ENCODE measurements at places on chromosomes 11 and 22.

DNA sequence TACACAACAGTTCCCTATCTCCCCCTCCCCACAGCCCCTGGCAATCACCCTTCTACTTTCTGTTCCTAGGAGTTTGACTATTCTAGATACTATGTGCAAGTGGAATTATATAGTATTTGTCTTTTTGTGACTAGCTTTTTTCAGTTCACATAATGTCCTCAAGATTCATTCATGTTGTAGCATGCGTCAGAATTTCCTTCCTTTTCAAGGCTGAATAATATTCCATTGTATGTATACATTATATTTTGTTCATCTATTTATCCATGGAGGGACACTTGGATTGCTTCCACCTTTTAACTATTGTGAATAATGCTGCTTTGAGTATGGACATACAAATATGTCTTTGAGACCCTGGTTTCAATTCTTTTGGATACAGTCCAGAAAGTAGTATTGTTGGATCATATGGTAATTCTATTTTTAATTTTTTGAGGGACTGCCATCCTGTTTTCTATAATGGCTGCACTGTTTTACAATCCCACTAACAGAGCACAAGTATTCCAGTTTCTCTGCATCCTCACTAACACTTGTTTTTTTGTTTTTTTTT, 128.8 kb downstream of the ARHGAP42 start:
- no peak for DNase-seq

GRCh38 chr22:21032868-21033688, 717 bp upstream of the SLC7A4 start:
- no peak for DNase-seq

DNA sequence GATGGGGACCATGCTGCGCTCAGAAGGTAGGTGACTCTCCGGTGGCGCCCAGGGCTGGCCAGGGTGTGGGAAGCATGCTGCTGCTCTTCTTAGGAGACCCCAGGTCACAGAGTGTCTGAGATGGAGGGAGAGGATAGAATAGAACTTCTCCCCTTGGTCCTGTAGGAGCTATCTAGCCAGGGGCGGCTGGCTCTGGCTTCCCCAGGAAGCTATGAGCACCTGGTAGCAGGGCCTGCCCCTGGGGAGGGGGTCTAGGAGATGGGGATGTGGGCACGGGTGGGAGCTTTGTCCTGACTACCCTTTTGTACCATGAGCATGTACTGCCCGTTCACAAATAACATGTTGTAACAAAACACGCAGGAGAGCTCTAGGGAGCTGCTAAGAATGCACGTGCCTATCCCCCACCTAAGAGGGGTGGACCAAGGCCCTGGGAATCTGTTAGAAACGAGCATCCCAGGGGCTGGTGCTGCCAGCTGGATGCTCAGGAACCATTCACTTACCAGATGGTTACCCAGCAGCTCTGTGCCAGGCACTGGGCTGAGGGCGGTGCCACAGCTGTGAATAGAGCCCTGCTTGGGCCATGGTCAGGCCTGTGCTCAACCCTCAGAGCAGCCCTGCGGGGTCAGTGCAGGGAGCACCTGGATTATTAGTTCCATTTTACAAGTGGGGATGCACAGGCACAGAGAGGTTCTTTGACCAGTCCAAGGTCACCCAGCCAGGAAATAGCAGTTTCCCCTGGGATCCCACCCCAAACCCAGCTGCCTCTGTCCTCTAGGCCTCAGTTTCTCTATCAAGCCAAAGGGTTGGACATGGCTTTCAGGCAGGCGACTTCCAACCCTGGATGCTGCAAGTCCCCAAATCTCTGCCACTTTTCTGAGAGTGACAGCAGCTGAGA, 2.2 kb downstream of the SLC39A13 start:
- no peak for DNase-seq

DNA sequence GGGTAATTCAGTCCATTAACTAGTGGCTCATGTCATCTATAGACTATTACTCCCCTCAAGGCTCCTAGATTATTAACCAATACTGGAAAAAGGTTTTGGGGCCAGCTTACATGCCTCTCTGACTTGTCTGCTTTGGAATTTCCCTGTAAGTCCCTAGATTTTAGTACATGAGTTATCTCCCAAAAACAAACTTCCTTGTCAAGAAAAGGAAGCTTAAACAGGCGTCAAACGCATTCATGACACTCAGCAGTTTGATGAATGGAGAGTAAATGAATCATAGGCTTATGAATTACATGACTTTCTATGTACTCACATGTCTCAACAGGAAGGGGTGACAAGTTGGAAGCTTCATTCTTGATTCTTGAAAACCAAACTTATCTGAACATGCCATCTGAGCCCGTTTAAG, 70.8 kb downstream of the BLID start:
- no peak for DNase-seq

DNA sequence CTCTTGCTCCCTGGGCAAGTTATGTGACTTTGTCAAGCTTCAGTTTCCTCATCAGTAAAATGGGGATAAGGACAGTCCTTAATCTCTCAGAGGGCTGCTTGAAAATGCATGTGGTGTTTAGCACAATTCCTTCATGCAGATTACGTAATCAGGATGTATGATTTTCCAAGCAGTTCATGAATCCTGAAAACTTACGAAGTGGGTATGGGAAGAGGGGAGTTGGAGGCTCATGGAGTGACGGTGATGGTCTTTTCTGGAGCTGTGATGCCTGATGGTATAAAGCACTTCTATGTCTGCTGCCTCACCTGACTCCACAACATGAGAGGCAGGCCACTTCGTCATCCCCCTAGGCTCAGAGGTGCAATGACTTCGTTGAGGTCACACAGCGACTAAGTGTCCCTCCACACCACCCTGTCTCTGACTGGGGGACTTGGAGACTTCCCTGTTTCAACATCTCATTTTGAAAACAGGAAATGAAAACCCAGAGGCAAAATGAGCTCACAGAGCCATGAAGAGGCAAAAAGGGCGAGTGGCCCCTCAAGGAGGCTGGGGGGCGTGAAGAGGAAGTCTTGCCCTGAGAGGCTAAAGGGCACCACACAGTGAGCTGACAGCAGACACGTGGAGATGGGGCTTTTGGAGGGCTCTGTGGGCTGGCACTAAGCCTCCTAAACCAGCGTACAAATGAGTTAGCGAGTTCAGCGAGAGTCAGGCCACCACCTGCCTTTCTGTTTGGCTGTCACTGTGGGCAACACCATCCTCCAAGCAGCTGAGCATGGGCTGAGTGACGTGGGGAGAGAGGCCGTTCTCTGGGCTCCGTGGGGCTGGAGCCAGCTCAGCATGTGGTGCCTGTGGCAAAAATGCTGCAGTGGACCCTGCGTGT, 10.1 kb downstream of the MCM5 start:
- DNase-seq: no peak

- DNase-seq: no peak
Observed at GRCh38 chr11:4025248-4025966, 69.2 kb upstream of the RRM1 start.

DNA sequence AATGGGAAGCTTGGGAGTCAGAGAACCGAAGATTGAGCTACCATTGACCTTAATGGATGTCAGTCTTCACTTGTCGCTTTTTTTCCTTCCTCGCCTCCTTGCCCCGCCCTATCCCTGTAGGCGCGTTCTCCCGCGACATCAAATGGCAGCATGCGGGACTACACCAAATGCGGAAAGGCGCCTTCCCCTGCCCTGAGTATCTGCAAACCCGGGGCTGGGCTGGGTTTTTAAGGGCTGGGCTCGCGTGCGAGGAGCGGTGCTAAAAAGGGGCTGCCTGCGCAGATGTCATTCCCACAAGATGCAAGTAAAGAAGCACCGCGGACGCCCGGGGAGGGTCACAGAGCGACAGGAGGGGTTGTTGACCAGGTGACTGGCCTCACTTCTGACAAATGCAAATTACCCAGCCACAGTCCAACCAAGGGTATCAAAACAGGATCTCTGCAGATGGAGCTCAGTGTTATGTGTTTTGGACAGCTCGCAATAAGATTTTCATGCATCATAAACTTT, 4.7 kb upstream of the FAM111B start:
- DNase-seq: no peak

DNA sequence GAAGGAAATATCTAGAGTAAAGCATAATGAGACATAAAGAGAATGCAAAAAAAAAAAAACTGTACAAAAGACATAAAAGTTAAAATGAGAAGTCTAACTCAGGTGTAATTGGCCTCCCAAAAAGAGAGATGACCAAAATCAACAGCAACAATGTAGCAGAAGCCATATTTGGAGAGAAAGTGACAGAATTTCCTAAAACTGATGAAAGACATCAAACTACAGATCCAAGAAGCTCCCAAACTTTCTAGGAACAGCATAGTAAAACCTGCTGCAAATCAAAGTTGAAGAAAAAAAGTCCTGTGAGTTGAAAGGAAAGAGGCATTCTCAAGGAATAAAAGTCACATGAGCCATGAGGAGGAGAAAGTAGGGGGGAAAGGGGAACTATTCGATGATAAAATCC, 231.3 kb downstream of the METTL15 start:
- no peak for DNase-seq

- DNase-seq: no peak
Observed at GRCh38 chr11:67027943-67028542, 5.1 kb downstream of the SYT12 start.

DNA sequence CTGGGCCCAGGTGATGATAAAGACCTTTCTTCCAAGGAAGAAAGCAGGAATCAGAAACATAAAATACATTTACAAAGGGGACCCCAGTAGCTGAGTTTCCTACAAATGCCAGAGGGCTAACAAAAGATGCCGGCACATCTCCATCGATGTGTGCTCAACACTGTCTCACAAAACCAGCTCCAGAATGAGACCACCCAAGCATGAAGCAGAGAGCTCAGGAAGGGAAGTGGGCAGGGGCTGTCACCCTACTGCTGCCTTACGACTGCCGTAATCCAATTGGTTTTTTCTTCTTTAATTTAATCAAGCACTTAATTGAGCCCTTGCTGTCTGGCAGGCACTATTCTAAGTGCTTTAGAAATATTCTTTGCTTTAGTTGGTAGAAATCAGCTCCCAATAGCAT, 26.1 kb downstream of the SMCO4 start:
- no peak for DNase-seq

GRCh38 chr22:44482776-44483175, 15.3 kb downstream of the RTL6 start:
- DNase-seq: no peak

Data from omental fat pad (tissue), 4 donors.